Stimulated activated CD8-positive, alpha-beta memory T cell treated with anti-CD3 and anti-CD28 coated beads, Interleukin-4, amount 100 ng/mL, for 1 hour (primary cell): ENCODE measurements at places on chromosomes 4 and X.
A peak's percentile ranks its signal among the peaks of the same experiment; 100 is the strongest.

DNA sequence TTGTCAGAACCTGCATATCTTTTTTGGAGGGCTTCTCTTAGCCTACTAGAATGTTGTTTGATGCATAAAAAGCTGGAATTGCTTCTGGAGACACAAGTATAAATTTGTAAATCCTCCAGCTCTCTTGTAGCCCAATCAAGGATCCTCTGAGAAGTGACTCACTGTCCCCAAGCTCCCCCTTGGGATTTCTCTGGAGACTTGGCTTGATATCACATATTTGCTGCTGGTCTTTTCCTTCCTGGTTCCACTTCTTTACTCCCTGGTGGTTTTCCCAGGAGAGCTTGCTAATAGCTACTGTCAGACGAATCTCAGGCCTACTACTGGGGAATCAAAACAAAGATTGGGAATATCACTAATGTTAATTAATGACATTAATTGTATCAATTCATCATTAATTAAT, 173.1 kb downstream of the STK32B start:
- DNase-seq: no peak

GRCh38 chrX:70046978-70047377, 2.8 kb downstream of the AWAT2 start:
- DNase-seq: no peak

- DNase-seq: no peak
Measured at GRCh38 chr4:183469936-183470335, 25.5 kb downstream of the CDKN2AIP start.

GRCh38 chrX:66200855-66201795, 37.1 kb downstream of the HEPH start:
- no peak for DNase-seq

GRCh38 chr4:104616401-104616820, 121.7 kb upstream of the CXXC4 start:
- no peak for DNase-seq

GRCh38 chr4:165716472-165716871, 156.6 kb upstream of the TLL1 start:
- DNase-seq: no peak

DNA sequence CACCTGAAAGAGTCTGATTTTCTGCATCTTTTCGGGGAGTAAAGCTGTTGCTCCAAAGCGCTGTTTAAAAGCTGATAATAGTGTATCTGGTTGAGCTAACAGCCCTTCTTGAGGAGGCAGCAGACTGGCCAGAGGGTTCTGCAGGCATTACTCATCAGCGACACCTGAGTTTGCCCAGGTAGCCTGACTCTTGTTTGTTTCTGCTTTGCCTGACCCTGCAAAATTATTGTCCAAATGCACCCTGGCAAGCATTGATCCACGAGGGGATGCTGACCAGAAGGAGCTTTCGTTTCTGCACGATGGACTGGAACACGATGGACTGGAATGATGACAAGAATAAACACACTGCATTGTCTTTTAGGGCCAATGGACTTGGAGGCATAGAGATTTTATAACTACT, 6.2 kb downstream of the CD99 start:
- no peak for DNase-seq

DNA sequence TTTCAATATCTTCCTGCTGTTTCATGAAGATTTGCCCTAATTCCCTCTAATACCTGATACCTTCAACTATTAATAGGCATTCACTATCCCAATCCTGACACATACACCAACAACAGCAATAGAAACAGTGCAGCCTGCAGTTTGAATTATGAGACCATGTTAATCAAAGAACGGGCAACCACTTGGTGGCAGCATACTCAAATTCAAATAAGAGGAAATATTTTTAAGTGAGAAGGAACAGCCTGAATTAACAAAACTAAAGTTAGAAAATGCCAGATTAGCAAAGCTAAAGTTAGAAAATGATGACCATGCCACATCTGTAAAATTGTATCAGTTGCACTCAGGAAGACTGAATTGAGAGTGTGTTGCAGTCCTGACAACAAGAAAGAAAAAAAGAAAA, 204.9 kb downstream of the SMARCA1 start:
- no peak for DNase-seq

DNA sequence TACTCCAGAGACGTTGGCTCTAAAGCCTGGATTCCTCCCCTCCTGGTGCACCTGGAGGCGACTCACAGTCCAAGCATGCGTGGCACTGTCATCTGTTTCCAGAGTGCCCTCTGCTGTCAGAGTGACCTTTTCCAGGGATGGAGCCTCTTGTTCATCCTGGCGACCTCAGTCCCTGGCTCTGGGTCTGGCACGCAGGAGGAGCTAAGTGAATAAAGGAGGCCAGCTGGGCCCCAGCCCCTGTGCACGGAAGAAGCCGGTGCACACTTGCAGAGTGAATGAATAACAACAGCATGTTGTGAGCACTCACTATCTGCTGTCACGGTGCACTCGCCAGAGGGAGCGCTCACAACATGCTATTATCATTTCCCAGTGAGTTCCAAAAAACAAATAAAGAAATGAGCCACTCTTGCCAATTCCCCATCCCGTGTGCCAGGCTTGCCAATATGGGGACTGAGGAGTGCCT, 27.8 kb upstream of the PSAPL1 start:
- DNase-seq: no peak

DNA sequence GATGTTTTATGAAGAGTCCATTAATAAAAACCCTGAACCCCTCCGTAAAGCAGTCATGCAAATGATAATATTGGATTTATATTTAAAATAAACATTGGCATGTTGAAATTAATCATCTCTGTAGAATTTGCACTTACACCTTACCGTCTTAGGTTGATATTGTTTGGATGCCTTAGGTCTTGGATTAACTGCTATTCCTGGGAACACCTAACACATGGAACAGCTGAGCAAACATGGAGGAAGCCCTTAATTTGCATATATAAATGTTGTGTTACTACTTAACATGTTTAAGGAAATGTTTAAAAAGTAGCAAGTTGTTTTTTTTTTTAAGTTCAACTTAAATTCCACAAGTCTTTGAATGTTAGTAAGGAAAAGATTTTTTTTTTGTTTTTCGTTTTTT, 62.5 kb downstream of the NSD2 start:
- DNase-seq: no peak

- DNase-seq: no peak
Measured at GRCh38 chrX:154714925-154715324, 36.0 kb downstream of the GAB3 start.

DNA sequence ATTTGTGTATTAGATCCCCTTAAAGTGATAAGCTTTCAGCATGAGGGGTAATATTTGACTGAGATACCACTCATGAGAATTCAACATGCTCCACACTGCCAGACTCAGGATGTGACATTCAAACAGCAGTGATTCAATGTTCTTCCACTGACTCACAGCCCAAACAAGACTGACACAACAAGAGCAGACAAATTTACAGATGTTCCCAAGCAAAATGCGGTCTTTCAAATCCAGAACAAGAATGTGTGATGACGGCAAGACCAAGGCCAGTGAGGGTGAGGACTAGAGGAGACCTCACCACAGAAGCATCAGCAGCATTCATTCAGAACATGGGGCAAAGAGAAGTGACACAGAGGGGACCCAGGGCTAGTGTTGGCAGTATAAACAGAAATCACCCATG, 99.3 kb upstream of the GRIA3 start:
- no peak for DNase-seq

DNA sequence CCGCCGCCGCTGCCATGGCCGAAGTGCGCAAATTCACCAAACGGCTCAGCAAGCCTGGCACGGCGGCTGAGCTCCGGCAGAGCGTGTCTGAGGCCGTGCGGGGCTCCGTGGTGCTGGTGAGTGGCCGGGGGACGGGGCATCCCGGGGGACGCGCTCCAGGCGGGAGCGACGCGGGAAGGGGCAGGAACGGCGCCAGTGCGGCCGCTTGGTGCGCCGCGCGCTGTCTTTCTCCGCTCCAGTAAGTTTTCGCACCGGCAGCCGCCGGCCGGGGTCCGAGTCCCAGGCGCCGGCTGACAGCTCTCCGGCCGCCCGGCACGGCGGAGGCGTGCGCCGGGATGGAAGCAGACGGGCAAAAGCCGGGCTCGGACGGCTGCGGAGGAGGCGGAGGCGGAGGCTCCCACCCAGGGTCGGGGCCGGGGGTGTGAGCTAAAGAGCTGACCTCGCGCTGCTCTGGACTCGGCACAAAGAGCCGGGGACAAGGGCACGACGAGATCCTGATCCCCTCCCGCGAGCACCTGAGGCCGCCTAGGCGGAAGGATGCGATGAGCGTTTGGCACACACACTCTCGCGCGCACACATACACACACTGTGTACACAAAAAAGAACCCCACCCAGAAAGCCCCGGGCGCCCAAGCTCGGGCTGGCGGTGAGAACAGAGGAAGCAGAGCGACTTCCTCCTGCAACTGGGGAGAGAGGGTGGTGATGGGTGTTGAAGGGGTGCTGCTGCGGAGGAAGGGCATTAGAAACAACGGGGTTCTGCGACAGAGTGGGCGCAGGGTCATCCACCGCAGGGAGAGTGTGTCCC, 545 bp downstream of the DOCK11 start:
- peak; percentile 58 for DNase-seq

DNA sequence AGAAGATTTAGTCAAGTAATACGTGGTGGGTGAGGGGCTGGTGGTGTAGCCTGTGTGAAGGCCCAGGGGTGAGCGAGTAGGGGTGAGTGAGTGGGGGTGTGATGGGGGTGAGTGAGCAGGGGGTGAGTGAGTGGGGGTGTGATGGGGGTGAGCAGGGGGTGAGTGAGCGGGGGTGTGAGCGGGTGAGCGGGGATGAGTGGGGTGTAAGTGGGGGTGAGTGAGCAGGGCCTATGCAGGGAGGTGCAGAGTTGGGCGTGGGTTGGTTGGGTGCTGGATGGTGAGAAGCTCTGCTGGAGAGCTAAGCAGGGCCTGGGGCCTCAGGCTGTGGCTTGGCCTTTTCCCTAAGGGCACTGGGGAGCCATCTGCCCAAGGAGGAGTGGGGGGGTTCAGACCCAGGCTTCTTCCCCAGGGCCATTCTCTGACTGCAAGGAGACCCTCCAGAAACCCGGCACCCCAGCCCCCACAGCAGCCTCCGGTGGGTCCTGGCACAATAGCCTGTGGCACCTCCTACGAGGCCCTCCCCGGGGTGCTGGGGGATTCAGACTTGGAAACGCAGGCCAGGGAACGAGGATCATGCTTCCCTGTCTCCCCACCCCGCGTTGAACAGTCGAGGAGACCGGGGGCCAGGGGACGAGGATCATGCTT, 30.4 kb downstream of the SH3TC1 start:
- DNase-seq: no peak

DNA sequence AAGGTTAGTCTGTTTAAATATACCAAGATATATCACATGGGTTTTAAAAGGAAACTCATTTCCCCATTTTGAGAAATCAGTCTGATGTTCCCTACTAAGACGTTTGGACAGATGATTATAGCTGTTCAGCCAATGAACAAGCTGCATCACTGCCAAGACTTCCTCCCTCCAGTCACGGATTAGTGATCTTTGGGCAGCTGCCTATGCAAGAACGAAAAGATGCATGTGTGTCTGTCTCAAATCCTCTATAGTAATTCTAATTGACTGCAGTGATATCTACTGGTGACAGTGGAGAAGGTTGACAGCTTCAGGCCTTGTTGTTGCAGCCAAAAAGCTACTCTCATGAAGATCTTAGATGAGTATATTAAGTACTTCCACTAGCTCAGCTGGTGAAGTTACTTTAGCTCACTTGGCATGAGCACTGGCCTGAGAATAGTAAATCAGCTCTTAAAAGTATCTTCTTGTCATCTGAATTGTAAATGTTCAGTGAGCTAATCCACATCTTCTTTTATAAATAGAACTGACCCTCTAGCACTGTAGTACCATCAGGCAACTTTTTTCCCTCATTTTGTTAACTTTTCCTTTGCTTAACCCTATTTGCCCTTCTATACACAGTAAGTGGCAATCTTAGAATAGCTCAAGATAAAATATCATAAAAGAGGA, 134.5 kb upstream of the PCDH10 start:
- DNase-seq: no peak

- no peak for DNase-seq
Measured at GRCh38 chr4:98749206-98749605, 90.8 kb upstream of the TSPAN5 start.

DNA sequence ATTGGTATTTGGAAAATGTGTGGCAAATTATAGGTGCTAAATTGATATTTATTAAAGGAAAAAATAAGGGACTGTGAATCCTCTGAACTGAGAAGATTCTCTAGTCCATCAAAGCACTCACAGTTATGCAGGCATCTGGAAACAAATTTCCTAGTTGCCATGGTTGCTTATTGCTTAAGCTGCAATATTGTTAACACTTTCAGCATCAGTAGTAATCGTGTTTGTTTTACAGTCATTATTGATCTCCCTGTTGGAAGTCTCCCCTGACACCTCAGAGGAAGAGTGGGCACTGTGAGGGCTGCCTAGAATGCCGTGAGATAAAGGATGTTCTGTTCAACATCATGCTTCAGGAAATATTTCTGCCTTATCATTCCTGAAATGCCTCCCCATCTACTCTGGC, 2004.3 kb upstream of the ADGRL3 start:
- no peak for DNase-seq

DNA sequence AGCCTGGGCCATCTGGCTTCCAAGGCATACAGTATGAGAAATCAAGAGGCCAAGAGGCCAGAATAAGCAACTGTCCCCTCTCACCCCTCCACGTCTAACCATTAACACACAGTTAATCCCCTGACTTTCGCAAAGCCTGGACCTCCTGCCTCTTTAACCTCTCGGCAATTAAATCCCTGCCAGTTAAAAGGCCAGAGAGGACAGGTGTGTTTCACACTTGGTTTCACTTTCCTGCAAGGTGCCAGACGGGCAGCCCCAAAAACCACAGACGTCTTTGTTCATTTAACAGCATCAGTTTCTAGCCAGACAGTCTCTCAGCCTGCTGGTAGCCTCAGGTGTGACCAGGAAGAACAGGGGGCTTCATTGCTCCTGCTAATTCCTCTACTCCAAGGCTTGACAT, 91.1 kb upstream of the KIT start:
- DNase-seq: no peak

- no peak for DNase-seq
Measured at GRCh38 chr4:76127754-76128153, 20.4 kb downstream of the NUP54 start.

GRCh38 chr4:16263056-16263455, 36.8 kb upstream of the TAPT1 start:
- DNase-seq: no peak

DNA sequence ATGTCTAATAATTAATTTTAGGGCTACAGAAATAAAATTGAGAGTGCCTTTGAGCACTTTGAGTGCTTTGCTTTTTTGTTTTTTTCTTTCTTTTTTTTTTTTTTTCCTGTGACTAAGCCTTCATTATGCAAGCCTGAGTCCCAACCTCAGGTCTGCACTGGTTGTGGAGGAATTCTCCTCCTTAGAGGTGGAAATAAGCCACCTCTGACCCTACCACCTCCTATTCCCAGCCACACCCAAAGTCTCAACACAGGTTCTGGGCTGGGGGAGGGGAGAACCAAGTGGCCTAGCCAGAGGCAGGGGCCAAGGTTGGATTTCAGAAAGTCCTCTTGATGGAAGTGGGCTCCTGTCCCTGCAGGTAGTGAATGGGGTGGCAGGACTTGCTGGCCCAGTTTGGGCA, 180.2 kb downstream of the ARAP2 start:
- DNase-seq: no peak

- no peak for DNase-seq
Measured at GRCh38 chr4:6573986-6574746, 823 bp upstream of the MAN2B2 start.

- no peak for DNase-seq
Measured at GRCh38 chrX:129768586-129769466, 10.9 kb upstream of the SASH3 start.

- DNase-seq: no peak
Measured at GRCh38 chrX:124393238-124393637, 46.9 kb downstream of the SH2D1A start.

GRCh38 chr4:40918330-40918729, 168.6 kb downstream of the NSUN7 start:
- no peak for DNase-seq
